Amniotic epithelial cell (primary cell): ENCODE measurements at places on chromosomes 4 and X.

GRCh38 chrX:43853225-43853828 is 28.9 kb downstream of the MAOB start:
- DNase-seq = no peak

GRCh38 chr4:142100941-142101340 is 464.6 kb downstream of the IL15 start:
- DNase-seq = no peak

- DNase-seq = peak; percentile 69
Measured at GRCh38 chr4:94519925-94520789, 68.4 kb downstream of the PDLIM5 start.

DNA sequence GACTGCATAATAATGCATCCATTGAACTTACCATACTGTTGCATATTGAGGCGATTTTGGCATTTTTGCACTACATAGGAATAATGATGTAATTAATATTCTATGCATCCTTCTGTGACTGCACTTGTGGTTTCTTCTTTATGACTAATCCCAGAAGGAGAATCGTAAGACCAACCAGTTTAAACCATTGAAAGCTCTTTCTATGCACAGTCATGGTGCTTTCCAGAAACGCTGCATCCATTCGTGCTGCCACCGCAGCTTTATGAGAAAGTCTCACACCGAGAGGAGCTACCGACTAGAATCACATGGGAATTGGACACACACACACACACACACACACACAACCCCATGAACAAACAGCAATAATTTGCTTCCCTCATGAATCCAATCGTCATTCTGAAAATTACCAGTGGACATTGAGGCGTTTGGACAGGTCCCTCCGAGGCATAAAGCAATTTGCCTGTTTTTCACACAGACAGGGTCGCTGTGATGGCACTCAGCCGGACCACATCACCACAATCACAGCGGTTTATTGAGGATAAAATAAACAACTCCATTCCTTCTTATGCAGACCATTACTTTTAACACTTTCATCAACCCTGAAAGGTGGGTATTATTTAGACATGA is 64.2 kb downstream of the PACRGL start:
- peak; percentile 7 for DNase-seq

DNA sequence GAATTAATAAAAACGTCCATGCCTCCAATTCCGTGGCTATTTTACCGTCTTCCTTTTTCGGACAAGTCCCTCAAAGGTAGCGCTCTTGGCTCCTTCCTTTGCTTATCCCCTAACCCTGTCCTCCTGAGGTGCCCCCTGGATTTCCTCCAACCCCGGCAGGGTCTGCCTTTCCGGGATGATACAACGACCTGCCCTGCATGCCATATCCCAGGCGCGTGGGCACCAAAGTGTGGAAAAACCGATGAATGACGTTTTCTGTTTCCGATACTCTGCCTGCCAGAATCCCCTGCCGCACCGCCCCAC is 706 bp upstream of the CSTF2 start:
- no peak for DNase-seq

- DNase-seq = peak; percentile 33
Measured at GRCh38 chr4:165715211-165715610, 157.8 kb upstream of the TLL1 start.

DNA sequence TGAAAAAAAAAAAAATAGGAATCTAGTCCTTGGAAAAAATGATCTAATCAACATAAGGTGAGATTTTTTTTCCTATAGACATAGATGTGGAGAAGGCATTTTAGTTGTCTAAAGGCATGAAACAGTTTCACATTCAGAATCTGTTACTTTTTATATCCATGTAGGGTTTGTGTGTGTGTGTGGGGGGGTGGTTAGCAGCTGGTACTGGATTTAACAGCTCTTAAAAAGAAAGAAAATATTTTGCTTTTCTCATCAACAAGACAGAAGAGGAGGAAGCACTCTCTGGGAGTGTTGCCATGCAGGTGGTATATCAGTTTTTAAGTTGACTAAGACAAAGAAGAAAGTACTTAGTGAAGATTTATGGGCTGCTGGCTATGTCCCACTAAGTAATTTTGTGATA is 122.3 kb downstream of the VCX3B start:
- DNase-seq = no peak

DNA sequence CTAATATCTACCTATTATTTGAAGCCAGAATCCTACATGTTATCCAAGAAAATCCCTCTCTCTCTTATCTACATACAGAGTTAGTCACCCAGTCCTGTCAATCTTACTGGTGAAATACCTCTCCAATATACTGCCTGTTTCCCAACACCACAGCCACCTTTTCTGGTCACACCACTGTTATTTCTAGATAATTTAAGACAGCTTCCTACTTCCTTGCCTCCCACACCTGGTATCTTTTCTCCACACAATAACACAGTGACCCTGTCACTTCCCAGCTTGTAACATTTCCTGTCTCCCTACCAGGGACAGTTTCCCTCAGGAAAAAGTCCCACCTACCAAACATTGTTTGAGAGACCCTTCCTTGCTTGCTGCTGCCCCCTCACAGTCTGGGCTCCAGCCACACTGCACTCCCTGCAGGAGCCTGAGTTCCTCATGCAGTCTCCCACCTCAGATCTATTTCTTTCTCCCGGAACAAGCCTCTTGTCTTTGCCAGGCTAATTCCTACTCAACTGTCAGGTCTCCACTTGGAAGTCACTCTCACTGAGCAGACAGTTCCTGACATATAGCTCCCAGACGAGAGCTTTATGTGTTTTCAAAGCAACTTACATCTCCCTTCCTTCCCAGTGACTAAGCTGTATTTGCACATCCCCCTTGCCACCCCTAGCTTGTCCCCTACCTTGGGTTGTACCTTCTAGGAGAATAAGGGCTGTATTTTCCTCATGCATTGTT is 73.6 kb upstream of the QRFPR start:
- peak; percentile 35 for DNase-seq

- no peak for DNase-seq
Measured at GRCh38 chr4:58962424-58962823, 1852.2 kb upstream of the IGFBP7 start.

DNA sequence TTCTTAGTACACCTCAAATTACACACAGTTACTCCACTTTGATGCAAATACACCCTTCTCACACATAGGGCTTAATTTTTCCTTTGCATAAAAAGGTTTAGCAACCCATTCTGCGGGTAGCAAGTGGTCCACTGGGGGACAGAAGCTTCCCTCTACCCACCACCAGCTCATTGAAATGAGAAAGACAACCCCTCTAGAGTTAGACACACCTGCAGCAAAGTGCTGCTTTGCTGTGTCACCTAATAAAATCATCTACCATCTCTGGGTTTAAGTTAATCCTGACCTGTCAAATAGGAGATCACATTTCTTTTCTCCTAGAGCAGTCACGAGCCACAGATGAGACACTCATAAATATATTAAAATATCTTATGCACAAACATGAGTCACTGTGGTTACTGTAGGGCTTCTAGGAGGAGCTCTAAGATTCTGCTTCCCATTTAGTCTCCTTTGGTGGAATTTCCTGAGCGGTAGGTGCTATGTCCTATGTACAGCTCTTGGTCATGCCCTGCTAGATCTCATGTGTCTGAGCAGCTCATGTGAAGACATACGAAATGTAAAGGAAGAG is 11.9 kb downstream of the BMX start:
- peak; percentile 55 for DNase-seq

GRCh38 chr4:88535090-88535755 is 11.6 kb upstream of the PYURF start:
- no peak for DNase-seq

GRCh38 chrX:101787934-101788333 is 128.3 kb upstream of the ARMCX2 start:
- DNase-seq = no peak

DNA sequence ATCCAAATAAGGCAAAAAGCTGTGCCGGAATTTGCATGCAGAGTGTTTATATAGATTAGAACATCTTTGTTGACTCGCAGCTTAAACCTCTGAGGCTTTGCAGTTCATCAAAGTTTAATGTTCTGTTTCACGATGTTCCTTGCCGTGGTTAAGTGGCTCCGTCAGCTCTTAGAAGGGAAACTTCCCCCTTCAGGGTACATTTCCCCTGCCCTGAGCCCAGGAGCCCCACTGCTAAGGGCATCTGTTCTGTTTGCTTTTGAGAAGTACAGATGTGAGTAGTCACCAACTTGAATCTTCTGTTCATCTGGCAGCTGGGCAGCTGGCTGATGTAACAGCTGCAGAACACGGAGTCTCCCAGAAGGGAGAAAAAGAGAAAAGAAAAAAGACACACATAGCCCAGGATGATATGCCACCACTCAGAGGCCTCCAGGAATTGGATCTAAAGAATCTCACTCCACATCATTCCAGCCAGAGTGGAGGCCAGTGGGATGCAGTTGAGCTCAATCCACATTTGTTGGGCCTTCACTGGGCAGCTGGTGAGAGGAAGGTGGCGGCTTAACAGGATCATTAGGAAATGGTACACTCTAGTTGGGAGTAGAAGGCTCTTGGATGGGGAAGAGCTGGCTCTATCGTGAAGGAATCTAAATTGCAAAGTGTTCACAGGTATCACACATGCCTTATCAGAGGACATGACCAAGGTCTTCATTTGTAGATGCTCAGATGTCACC is 178.7 kb upstream of the RBPJ start:
- peak; percentile 29 for DNase-seq
